Left ventricle myocardium superior (tissue), 1 donor: ENCODE measurements at places on chromosomes 12 and 14.

GRCh38 chr12:43112101-43112920, 439.7 kb downstream of the ADAMTS20 start:
- DNase-seq, result no peak

- no peak for DNase-seq
Observed at GRCh38 chr12:72511906-72512305, 239.7 kb downstream of the TRHDE start.

DNA sequence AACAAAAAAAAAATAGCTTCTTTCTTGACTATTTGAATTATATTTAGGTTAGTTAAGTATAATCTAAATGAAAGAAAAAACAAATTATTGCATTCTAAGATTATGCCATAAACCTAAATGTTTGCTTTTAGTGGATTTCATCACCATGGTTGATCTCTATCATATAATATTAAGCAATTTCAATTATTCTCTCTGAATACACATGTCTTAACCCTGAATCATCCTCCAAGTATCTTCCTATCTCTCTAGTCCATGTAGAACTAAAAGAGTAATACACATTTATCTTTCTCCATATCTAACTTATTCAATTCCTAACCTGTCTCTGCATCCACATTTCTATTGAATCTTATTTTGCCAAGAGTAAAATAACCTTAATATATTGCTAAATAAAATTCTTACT, 59.6 kb downstream of the PPFIA2 start:
- no peak for DNase-seq

GRCh38 chr12:106780010-106780631, 5.6 kb downstream of the RIC8B start:
- DNase-seq, result no peak

- no peak for DNase-seq
Observed at GRCh38 chr12:100995201-100995600, 200.6 kb downstream of the ANO4 start.
